ENCODE measurements at places on chromosomes 13 and 19.

GRCh38 chr13:62702502-62702901 lies 1286.9 kb upstream of the PCDH20 start:
- DNase-seq: no peak

DNA sequence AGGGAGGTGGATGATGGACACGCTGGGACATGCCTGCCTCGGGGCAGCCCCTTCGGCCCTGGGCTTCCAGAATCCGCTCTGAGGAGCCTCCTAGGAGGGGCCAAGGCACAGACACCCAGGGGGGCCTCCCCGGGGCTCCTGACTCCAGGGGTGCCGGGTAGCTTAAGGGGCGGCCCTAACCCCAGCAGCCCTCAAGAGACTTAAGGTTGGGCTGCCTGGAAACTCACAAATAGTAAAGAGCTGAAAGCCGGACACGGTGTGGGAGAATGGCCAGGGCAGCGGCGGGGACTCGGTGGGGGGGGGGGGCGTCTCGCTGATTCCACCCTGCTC lies 7.7 kb downstream of the ARID3A start:
- no peak for DNase-seq

GRCh38 chr13:36891752-36892151 lies 28.3 kb downstream of the SMAD9 start:
- DNase-seq: no peak

GRCh38 chr19:54302257-54302656 lies 10.7 kb downstream of the LILRA5 start:
- DNase-seq: no peak

GRCh38 chr19:17393914-17394313 lies at the start of gene CCDC194:
TSS of gene CCDC194 (minus strand) at chr19:17394196. CDS start at chr19:17394158, 38 bp downstream.
- DNase-seq: no peak

DNA sequence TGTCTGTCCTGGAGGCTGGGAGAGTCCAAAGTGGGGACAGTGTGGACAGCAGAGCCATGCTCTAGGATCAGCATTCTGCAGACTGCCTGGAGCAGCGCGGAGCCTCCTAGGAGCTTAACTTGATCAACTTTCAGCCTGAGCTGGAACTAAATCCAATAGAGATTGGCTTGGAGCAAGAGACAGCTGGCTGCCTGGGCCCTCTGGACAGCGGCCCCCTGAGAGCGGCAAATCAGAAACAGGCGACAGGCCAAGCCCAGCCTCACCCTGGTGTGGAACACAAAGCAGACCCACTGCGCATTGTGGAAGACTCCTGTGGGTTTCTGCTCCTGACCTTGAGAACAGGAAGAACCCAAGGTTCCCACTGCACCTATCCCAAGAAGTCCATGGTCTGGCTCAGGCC lies 462.2 kb downstream of the TSHZ3 start:
- no peak for DNase-seq

DNA sequence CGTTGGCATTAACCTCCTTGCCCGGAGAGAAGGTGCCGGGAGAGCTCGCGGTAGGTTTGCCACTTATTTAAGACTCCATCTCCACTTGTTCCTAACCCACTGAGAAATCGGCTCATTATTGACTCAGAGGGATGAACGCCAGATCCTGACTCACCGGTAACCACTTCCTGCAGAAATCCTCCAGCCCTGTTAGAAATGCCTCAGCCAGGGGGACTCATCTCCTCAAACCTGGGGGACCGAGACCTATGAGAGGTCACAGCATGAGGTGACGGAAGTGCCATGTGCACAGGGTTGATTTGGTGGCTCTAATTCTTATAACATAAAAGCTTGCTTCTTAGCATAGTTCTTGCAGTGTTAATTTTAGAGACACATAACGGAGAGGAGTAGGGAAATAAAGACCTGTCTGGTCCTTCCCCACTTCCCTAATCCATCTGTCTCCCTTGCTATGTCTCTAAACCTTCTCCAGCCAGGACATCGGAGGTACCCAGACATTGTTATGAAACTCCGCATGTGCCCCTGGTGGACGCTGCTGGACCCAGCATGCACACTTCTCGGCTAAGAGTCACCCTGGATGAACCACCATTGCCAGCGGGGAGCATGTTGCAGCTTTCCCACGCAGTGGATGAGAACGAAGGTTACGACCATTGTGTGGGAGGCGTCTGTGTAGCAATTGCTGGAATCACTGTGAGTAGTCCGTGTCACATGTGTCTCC lies 158.9 kb downstream of the EFNB2 start:
- DNase-seq: no peak

DNA sequence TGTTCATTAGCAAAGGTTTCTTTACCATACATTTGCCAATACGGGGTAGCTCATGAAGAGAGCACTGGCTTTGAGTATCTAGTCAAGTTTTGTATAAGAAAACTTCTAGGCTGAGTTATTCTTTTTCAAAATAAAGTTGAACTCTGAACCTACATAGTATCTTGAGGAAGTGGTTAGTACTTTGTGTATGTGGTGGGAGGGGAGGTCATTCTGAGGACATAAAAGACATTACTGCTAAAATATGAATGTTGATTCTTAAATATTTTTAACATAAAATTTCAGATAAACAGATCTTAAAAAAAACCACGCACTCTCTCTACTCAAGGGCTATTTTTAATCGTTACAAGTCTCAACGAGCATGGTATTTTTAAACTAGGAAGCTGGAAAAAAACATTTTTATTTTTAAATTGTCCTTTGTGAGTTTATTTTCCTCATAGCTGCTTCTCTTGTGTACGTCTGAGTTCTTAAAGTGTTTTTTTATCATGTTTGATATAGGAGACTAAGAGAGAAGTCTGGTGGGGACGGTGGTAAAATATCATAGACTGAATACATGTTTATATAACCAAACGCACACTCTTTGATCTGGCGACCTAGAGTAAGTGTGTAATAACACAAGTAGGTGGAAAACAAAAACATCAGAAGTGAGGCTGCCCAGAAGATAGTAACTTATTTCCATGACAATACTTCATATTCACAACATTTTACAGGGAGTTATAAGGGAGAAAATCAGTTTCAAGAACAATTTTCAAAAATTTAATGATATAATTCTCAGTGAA lies 118.0 kb upstream of the POSTN start:
- no peak for DNase-seq
